ENCODE measurements at places on chromosomes 5 and 9. TPM values are rescaled to one million over a fixed set of nuclear protein-coding genes. Genes with fewer than 3 reads are reported as not detected.

The SAXO1 gene
- under 0.01 TPM for total RNA-seq

The CTXN3 gene
- not detected for total RNA-seq

The RGS7BP gene
- total RNA-seq, result under 0.01 TPM

The SPATA31A3 gene
- not detected for total RNA-seq

The FOXD4L5 gene
- total RNA-seq, result under 0.01 TPM

DNA sequence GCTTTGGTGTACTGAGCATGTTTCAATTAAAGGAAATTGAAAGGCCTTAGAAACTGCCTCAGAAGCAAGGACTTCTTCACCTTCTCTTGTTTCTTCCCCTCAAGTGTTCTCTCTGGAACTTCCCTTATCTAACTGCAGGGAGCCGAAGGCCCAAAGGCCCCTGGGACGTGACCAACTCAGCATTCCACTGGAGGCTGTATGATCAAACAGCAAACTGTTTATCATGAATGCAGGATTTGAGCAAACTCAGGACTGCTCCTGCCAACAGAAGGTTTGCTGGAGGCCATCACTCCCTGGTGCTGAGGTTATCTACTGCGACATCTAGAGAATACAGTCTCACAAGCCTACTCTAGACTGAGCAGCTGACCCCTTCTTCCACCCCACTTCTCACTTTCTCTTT is 4.8 kb upstream of the CDH10 start:
- no peak for DNase-seq

- peak; percentile 82 for DNase-seq
Observed at GRCh38 chr9:113772121-113772810, 103.8 kb upstream of the ZNF618 start.

DNA sequence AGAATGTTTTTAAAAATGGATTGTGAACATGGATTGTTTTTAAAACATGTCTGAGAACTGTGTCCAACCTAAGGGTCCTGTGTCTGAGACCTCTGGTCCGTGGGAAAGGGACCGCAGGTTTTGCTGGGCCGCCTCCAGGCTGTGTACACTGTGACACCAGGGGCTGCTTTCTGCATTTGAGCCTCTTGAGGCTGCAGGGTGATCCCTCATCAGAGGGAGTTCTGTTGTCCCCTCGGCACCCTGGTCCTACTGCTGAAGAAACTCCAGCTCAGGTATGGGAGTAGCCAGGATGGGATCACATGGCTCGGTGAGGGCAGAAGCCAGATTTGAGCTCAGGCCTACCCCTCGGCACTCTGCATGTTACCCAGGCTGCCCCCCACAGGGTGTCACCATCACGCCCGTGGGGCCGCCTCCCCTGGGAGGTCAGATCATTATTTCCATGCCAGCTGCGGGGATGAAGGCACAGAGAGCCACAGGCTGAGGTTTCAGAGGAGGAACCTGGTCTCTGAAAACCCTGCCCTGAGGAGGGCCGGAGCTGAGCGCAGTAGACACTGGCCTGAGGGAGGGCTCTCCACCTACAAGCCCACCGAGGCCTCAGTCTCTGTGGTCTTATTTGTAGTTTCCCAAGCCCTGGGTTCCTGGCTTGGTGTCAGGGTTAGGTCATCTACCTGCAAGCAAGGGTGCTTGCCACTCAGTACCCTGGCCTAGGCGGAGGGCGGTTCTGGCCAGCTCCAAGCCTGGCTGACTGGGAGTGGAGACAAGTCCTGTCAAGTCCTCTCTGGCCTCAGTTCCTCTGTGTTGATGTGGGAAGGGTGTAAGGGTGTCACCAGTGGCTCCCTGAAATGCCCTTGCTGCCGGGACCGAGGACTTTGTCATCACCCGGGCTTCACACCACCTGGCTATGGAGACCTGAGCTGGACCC is 2.8 kb downstream of the PRR7 start:
- DNase-seq, result no peak

- DNase-seq, result no peak
Observed at GRCh38 chr9:79695531-79696175, 123.9 kb downstream of the TLE4 start.

DNA sequence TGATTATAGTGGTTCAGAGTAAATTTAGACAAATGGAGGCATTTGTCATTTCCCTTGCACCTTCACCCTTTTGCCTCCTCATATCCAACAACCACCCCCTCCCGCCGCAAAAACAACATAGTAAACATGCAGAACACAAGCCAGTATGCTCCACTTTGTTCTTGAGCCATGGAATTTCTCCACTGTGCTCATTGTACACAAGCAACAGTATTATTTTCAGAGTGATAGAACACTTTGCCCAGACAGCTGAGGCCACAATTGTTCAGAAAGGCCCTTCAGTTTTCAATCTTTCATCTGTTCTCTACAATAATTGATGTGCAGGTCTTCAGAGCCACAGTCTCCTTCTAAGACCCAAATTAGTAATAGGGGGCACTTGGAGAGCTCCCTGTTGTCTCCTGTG is 272.8 kb upstream of the SLC30A5 start:
- DNase-seq, result no peak

GRCh38 chr9:34139477-34140146 is 13.1 kb upstream of the DCAF12 start:
- DNase-seq, result peak; percentile 95

- DNase-seq, result peak; percentile 83
Observed at GRCh38 chr9:120475341-120475740, 104.6 kb downstream of the CDK5RAP2 start.

- DNase-seq, result peak; percentile 66
Observed at GRCh38 chr5:127649018-127649439, at the start of gene CTXN3. Gene CTXN3 (plus strand): TSS chr5:127649082. CDS start chr5:127657522, 8,440 bp downstream.

- DNase-seq, result no peak
Observed at GRCh38 chr5:73624888-73625287, 1.1 kb upstream of the ARHGEF28 start.

GRCh38 chr9:98043915-98044314 is 12.6 kb upstream of the NANS start:
- no peak for DNase-seq

DNA sequence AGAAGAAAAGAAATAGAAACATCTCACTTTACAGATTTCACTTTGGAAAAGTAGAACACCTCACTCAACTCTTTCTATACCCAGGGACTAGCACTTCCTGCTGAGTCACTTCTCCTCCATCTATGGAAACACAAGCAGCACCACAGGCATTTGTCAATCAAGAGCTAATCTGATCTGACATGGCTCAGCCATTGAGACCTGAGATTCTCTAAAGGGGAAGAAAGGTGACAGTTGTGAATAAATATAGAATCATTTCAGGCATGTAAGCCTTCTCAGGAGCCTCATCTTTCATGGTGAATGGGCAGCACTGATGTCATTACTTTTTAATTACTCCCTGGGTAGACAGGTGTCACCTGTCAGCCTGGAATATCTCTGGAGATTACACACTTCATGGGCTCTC is 559.8 kb downstream of the HINT1 start:
- DNase-seq, result no peak

DNA sequence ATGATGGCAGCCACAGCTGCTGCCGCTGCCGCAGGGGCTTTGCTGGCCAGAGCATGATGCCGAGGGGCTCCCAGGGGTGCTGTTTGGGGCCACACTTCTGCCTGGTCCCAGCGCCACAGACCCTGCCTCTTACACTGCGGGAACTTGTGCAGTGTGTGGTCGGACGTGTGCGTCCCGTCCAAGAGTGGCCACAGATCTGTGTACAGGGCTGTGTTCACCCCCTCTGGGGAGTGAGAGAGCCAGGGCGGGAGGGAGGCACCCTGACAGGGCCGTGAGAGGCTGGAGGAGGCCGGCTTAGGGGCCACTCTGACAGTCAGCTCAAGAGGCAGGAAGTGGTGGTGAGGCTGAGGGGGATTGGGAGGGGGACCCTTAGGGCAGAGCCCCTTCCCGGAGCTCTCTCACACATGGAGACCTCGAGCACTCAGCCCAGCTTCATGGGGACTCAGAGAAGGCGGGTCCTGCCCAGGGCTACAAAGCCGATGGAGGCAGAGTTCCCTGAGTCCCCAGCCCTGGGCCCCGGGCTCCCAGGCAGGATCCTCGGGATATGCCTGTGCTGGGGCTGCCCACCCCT is 13.1 kb upstream of the CARD19 start:
- DNase-seq, result no peak

Measured in osteoblast (primary cell).